ENCODE measurements at places on chromosomes 6 and 20.

DNA sequence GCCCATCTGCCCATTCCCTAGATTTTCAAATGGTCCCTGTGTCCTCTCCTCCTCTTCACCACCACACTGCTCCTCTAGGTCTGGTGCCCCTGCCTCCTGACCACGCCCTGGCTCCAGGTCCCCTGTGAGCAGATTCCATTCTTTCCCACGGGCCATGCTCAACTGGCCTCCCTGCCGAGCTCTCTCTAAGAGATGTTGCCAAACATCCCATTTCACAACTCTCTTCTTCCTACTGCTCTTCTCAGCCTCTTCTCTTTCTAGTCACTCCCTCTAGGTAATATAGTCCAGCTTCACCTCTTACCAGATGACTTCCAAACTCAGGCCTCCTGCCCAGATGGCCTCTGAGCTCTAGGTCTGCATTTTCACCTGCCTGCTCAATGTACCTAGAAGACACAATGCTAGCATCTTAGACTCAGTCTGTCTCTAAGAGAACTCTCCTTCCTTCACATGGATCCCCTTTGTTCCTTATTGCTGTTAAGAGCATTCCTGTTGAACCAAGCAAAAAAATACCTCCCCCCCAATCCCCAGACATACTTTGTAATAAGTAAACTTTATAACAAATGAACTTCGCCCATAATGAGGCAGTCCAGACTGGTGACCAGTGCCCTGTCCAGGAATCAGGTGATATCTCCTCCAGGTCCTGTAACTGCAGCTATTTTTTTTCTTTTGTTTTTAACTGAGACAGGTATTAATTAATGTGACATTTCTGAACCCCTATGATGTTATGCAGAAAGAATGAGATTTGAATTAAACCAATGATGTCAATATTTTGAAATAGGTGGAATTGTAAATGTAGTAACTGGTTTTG, 79.0 kb downstream of the LYRM4 start:
- DNase-seq, result no peak

DNA sequence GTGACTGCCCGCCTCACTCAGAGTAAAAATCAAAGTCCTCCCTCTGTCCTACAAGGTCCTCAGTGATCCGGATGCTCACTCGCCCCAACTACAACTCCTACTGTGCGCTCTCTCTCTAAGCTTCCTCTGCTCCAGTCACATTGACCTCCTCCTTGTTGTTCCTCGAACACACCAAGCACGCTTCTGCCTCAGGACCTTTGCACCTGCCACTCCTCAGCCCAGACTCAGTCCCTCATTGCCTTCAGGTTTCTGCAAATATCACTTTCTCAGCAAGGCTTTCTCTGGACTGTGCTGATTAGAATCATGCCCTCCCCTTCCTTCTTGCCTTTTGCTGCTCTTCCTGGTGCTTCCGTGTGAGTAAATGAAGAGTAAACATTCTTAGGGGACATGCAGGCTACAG, 41.6 kb downstream of the SULF2 start:
- no peak for DNase-seq

DNA sequence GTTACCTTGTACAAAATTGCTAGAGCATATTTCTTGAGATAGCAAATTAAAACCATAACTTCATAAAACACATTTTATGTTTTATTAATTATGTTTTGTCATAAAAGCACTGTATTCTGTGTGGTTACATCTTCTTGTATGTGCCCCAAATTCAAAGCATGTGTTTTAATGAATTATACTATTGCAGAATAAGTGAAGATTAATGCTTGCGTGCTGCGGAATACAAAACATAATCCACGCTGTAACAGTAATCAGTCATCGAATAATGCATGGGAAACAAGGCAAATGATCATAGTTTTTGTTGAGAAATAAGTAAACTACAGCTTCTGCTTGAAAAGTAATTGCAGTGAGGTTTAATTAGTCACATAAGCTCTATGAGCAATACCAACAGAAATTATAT, 459.2 kb upstream of the SOX4 start:
- DNase-seq, result peak; percentile 50

GRCh38 chr6:1181939-1182605, 129.8 kb upstream of the FOXQ1 start:
- DNase-seq, result no peak

DNA sequence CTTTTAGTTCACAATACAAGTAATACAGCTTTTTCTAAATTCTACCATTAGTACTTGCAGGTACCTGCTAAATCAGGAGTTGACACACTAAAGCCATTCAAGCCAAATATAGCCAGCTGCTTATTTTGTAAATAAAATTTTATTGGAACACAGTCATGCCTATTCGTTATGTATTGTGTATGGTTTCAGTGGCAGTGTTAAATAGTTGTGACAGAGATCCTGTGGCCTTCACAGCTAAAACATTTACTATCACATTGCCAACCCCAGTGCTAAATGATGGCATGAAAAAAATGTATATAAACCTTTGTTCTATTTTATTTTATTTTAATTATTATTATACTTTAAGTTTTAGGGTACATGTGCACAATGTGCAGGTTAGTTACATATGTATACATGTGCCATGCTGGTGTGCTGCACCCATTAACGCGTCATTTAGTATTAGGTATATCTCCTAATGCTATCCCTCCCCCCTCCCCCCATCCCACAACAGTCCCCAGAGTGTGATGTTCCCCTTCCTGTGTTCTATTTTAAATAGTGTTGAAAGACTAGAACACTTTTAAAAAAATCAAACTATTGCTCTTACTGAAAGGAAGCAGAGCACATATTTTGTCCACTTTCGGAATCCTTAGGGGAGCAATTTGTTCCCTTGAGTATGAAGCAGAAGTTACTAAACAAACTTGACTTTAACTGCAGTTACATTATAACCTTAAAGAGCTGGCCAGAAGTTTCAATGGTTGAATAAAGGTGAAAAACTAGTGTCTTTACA, 115.7 kb downstream of the PRIM2 start:
- no peak for DNase-seq

DNA sequence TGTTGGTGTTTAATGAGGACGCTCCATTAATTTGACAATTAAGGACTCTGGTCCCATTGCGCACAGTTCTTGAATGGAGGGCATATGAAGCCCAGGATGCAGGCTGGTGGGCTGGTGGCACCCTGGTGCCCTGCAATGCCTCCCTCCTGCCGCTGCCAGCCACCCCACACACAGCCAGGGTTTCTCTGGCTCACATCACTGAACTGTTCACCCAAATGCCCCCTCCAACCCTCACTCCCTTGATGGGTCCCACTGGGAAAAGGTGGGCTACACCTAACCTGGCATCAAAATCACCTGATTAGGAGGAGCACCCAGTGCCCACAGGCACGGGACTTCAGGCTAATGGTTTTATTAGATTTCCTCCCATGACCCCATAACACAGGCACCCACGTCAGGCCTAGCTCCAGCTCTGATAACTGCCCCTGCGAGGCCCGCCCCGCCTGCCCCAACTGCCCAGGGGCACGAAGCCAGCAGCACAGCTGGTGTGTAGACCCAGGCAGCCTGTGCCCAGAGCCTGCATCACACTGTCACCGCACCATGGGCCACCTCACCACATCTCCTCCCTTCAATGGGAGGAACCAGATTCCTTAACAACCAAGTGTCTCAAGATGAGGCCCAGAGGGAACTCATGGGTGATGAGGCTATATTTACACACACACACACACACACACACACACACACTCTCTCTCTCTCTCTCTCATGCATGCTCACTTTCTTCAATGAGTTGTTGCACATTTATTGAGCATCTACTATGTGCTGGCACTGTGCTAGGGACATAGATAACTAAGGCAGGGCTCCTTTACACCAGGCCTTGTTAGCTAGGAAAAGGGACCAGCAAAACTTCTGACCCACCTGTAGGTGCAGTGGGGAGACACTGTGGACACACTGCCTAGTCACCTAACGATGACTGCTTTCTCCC, 107.3 kb downstream of the NOL4L start:
- no peak for DNase-seq

- DNase-seq, result no peak
These were observed 170.6 kb upstream of the AGPAT4 start for GRCh38 chr6:161444464-161444863.

DNA sequence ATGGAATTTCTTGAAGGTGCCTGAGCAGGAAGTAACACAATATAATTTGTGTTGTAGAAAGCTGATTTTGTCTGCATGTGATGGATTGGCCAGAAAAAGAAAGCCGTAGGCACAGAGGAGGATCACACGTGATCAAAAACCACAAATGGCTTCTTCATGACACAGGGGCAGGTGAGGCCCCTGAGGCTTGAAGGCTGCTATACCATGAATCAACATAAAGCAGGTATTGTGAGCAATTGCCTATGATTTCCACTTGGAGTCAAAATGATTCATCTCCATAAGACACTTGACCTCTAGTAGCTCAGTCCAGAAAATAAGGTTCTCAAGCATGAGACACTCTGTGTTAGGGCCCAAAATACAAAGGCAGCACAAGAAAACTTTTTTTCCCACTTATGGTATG, 42.4 kb upstream of the EYA4 start:
- DNase-seq, result no peak

DNA sequence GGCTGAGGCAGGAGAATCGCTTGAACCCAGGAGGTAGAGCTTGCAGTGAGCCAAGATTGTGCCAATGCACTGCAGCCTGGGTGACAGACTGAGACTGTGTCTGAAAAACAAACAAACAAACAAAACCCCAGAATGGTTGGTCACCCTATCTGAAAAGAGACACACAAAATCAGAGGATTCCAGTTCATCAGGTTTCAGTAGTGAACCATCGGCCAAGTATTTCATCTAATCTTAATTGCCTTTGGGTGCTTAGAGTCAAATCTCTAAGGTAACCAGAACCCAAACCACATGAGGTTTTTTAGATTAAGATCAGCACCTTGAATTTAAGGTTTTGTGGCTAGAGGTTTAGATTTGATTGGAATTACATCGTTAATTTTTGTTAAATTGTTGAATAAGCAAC, 8.3 kb upstream of the ZBTB2 start:
- no peak for DNase-seq

DNA sequence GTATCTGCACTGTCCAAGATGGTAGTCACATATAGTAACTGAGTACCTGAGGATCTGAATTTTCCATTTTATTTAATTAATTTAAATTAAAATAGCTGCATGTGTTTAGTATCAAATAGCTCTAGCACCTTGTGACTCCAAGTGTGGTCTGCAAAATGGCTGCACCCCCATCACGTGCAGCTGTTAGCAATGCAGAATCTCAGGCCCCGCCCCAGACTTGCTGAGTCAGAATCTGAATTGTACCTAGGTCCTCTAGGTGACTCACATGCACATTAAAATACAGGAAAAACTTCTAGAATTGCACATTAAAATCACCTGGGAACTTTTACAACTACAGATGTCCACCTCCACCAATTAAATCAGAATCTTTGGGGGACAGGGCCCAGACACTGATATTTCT, 19.2 kb upstream of the FAM83C start:
- no peak for DNase-seq

- no peak for DNase-seq
These were observed 22.6 kb downstream of the RSPH3 start for GRCh38 chr6:158977382-158977781.

- no peak for DNase-seq
These were observed 169.8 kb downstream of the PTPRK start for GRCh38 chr6:128350416-128351254.

DNA sequence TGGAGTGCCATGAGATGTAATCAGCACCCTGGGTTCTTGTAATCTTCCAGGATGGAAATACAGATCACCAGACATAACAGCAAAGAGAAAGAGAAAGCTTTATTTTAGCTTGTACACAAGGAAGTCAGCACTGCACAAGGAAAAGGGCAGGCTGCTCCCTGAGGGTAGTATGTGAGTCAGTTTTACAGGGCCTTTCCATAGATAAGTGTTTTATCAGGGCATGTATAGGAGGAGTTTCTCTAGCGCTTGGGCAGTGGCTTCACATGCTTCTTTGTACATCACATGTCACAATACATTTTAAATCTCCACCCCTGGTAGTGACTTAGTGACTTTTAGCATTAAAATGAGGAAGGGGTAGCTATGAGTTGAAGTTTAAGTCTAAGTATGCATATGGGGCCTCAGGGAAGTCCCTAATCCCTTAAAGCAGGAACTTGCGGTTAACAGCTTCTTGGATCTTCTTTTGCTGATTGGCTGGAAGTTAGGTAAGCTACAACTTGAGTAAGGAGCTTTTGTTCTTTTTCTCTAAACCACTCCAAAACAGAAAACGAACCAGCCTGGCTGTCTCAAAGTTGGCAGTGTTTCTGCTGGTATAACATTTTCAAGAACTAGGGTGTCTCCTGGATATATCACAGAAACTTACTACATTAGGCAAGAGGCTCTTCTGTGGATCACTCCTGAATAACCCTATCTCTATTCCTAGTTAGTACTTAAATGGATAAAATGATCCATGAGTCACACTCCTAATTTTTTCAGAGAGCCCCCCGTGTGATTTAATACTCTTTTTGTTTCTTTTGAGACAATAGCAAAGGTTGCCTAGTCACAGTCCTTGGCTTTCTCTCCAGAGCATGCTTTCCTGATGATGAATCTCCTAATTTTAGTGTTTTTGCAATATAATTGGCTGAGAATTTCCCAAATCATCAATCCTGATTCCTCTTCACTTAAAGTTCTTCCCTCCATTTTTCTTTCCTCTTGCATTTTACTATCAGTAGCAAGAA, 60.2 kb downstream of the MRAP2 start:
- DNase-seq, result no peak

DNA sequence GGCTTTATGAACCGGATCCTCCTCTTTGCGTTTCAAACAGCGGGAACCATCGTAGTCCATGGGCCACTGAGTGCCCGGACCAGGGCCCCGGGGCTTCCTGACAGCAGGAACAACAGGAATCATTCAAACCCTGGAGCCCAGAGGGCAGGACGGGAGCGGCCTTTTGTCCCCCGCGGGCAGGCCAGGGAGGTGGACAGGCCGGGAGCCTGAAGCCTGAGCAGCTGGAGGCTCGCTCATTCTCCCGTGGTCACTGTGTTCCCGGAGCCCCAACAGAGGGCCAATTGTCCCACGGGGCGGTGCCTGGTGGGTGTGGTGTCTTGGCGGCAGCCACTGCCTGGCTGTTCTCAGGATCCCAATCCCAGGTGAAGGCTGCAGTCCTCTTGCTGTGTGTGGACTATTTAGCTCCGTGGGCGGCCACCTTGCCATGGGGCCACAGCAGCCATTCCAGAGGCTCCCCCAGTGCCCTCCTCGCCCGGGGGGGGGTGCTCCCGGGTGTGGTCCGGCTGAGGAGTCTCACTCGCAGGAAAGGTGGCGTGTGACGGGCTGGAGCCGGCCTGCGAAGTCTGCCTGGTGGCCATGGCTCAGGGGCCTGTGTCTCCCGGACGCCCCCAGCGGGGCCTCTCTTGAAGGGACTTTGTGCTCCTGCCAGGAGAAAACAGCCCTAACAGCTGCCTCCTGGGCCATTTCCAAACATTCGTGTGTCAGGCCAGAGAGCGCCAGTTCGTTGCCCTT, 77.2 kb upstream of the BHLHE23 start:
- DNase-seq, result no peak

DNA sequence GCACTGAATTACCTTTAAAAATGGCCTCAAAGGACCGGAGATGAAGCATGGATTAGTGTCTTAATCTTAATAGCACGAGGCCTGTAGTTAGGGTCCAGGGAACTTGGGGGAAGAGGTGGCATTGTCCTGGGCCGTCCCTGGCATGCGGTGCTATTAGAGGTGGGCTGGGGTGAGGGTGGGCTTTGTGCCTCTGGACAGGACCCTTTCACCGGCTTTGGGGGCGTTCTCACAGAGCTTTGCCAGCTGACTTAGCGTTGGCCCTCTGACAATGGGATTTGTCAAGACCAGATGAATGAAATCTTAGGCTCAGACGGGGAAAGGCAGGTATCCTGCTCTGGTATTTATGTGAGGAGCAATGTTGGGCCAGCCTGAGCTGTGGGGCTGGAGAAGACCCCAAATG, 59.6 kb downstream of the ERMARD start:
- no peak for DNase-seq
